GF-D8 (cell line): ENCODE measurements at places on chromosomes 12 and 14.

DNA sequence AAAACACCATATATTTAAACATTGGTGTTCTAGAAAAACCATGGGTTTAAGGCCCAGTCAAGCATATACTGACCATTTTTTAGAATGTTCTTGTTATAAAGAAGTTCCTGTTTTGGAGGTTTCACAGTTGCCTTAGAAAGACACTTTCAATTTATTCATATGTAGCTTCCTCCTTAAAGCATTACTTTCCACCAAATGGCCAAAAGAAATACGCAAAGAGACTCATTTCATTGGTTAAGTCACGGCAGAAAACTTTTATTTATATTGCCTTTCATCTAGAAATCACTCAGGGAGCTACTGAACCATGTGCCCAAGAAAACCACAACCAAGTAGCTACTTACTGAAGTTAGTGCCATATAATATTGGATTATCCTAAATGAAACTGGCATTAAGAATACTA, 40.0 kb downstream of the MYBPC1 start:
- DNase-seq, result no peak

GRCh38 chr12:75660107-75660530, 148.7 kb upstream of the KRR1 start:
- DNase-seq, result no peak

- DNase-seq, result no peak
Observed at GRCh38 chr12:106954462-106955376, 988 bp upstream of the TMEM263 start.

- DNase-seq, result no peak
Observed at GRCh38 chr12:25617991-25618390, 64.9 kb upstream of the LMNTD1 start.

GRCh38 chr14:61003571-61003970, 22.5 kb downstream of the SLC38A6 start:
- DNase-seq, result no peak

- DNase-seq, result no peak
Observed at GRCh38 chr12:67982164-67982563, 7.1 kb upstream of the IFNG-AS1 start.

DNA sequence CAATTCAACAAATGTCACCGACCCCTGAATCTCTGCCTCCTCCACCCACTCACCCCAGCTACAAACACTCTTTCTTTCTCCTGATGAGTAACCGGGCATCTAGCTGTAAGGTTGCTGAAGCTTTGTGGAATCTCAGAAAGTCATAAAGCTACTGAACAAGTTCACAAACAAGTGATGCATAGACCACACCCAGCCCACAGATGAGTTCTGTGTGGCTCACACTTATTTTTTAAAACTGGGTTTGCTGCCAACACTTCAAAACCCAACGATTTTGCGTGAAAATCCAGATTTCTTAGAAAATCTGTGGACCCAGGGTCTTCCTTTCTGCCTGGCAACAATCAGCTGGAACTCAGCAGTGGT, 96.1 kb downstream of the APAF1 start:
- DNase-seq, result no peak

- DNase-seq, result no peak
Observed at GRCh38 chr12:108879615-108880254, at the start of gene DAO. TSS of gene DAO (plus strand) at chr12:108880092. CDS start at chr12:108885007, 4,915 bp downstream.

- DNase-seq, result no peak
Observed at GRCh38 chr14:70152704-70153103, 36.0 kb downstream of the SLC8A3 start.

GRCh38 chr12:67650388-67651131, 2.0 kb downstream of the DYRK2 start:
- no peak for DNase-seq

DNA sequence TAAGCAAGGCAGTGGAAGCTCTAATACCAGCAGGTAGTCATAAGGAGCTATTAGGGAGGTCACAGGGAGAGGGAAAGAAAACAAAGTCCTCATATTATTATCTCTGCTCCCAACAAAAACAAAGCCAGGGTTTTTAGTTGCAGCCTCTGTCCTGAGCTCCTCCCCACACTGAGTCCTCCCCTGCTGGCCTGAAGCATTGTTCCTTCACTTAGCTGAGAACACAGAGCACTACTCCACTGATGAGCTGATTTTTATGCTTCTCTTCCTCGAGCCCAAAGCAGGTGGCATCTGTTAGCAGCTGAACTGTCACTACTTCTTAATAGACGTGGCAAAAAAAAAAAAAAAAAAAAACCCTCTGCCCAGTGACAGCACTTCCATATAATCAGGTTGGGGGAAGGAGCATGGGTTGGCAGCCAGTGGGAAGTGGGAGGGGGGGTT, 10.5 kb upstream of the STAC3 start:
- DNase-seq, result no peak

- DNase-seq, result no peak
Observed at GRCh38 chr12:229441-230191, 15.7 kb upstream of the SLC6A12 start.

DNA sequence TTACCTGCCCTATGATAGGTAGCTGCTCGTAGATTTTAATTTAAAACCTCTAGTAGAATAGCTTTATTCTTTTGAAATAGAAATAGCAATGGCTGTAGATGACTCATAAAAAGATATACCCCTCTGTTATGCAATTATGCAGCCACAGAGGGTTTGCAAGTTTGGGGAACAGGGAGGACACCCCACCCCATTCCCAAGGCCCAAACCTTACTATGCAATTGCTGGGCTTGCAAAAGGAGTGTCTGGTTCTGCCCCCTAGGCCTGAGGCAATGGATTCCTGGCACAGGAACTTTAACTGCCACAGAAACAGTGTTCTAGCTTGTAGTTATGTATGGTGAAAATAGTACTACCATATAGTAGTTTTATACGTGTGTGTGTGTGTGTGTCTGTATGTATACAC, 403.3 kb downstream of the ADAMTS20 start:
- no peak for DNase-seq

- DNase-seq, result no peak
Observed at GRCh38 chr14:34198096-34198495, 247.2 kb upstream of the EGLN3 start.

DNA sequence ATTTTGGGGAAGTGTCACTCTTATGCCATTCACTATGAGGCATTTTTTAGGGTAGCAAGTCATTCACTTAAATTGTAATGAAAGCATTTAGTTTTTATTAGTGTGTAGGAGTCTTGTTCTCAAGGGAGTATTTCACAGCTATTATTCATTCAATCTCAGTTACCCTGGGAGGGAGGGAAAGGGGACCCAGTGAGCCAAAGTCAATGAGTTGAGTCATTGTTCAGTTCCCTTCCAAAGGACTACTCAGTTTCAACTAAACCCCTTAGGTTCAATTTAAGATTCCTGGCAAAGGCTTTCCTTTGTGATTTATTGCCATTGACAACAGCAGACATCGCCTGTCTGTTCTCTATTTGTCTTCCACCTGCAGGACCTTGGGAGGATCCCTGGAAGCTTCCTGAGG, 29.3 kb upstream of the RASSF8 start:
- no peak for DNase-seq

DNA sequence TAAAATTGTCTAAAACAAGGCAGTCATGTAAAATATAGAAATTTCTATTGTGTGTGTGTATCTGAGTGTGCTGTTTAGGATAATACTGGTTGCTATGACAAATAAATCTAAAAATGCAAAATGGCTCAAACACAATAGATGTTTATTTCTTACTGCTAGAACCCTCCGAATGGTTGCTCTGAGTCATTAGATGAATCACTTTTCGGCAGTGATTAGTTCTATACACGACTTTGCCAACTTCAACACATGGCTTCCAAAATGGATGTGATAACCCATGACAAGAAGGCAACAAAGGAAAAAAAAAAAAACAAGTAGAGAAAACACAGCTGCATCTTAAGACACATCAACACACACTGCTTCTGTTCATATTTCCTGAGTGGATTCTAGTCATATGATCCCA, 729.2 kb downstream of the AACS start:
- DNase-seq, result no peak

GRCh38 chr12:57881475-57881874, 34.9 kb upstream of the CTDSP2 start:
- no peak for DNase-seq

DNA sequence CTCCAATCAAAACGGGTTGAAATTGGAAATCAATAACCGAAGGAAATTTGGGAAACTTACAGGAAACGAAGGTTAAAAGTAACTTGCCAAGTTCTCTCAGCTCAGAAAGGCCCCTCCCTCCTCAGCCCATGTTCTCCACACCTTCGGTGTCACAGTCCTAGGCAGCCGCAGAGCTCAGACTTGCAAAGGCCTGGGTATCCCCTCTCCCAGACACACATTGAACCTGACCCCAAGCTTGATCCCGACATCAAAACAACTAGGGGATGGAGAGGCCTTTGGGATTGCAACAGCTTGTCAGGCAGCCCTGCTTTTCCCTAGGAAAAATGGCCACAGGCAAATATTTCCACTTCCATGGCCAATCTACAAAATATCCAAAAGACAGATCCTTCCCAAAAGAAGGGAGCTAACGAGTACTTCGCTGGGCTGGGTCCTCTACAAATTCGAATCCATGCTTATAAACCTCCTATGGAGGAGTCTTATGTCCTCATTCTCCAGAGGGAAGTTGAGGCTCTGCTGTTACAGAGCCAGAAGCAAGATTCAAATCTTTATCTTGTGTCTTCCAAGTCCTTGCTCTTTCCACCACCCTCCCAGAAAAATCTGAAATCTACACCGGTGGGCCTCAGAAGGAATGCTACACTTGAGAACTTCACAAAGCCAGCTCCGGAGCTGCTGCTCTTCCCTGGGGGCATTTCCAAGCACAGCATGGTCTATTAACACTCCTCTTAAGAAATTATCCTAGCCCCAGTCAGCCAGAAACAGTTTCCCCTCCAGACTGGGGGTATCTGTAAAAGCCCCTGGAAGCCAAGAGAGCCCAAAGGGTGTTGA, 35.7 kb upstream of the PNMA1 start:
- no peak for DNase-seq

- no peak for DNase-seq
Observed at GRCh38 chr12:13764748-13765147, 216.7 kb downstream of the GRIN2B start.

- DNase-seq, result no peak
Observed at GRCh38 chr14:85921241-85921640, 391.3 kb downstream of the FLRT2 start.

DNA sequence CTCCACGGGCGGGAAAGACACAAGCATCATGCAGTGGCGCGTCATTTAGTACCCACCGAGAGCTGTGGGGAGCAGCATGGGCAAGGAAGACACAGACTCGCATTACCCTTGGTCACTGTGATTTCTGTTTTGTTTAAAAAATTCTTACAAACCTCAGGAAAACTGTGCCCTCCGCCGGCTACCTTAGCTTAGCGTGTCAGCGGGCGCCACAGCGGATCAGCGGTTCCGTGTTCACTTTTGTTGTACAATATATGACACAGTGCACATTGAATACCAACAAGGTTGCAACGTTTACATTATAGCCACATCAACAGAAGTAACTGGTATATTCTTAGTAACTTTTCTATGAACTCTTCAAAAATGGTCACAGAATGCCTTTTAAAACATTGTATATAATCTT, 125.2 kb upstream of the EVL start:
- no peak for DNase-seq

DNA sequence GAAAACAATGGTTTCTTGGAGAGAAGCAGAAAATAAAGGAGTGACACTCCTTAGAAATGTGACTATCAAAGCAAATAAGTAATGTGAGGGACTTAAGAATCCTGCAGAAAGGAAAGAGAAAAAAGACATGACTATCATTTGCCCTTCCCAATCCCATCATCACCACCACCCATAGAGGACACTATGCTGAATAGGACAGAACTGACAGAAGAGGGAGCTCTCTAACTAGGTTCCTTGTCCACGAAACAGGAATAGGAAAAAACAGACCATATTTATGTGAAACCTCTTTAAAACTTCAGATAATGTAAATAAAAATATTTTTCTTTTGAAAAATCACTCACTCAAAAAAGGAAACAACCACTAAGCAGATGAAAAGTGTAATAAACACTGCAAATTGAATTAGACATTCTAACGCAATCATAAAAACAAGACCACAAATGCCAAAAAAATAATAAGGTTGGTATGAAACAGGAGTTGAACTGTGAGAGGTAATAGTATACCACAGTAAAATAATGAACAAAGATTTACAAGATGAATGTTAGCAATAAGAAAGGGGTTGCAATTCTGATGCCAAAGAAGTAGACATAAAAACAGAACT, 24.1 kb downstream of the KLRD1 start:
- DNase-seq, result no peak

DNA sequence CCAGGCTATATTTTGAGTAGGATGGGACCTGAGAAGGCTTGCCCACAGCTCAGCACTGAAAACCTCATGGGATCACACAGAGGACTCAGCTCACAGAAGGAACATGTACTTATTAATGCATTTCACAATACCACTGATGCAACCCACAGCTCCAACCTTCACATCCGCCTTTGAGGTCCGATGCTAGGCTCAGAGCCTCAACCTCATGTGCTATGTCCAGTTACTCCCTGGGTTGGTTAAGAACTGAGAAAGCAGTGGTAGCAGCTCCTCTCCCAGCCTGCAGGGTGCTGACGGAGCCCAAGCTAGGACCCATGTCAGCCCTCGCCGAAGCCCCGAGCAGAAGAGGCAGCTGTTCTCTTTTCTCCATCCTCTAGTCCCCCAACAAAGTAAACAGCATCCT, 52.9 kb downstream of the SPTB start:
- DNase-seq, result peak; percentile 22

- no peak for DNase-seq
Observed at GRCh38 chr12:105262461-105263184, 26.6 kb upstream of the APPL2 start.

DNA sequence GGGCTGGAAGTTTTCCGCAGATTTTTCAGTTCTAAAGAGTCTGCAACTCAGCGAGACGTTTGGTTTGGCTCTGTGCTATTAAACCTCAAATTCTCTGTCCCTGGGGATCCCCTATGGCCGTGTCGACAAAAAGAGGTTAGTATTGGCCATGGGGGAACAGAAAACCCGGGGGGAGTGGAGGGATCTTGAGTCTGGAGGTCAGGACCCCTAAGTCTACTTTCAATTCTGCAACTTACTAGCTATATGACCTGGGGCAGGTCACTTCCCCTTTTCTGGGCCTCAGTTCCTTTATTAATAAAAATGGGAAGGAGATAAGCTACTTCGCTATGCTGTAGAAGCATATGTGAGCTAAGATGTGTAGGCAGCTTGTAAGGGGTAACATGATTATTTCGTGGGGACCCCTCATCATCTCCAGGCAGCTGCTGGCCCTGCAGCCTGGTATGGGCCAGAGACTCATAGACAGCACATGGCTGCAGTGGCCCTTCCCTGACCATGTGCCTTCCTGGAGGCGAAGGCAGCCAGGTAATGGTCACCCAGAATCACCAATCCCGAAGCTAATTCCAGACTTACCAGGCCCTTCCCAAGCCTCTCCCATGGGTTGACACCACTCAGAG, 8.6 kb downstream of the ASB2 start:
- no peak for DNase-seq

DNA sequence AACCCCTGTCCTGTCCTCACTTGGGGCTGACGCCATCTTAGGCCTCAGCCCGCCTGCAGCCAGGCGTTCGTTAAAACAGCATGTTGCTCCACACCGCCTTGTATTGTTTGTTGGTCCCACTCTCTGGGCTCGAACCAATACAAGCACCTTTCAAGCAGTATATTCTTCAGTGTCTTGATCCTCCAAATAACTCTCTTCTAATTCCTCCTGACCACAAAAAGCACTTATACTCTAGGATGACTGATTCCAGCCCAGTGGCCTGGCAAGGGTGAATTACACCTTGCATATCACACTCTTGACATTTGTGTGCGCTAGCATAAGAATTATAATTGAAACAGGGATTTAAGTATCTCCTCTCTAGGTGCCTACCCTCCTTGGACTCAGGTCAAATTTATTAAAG, 7.1 kb downstream of the CCER1 start:
- DNase-seq, result no peak

GRCh38 chr14:67485501-67486095, 2.9 kb downstream of the TMEM229B start:
- no peak for DNase-seq

GRCh38 chr12:2226641-2227040, 173.9 kb downstream of the CACNA1C start:
- no peak for DNase-seq
